Uterus (tissue), 4 donors: ENCODE measurements at places on chromosomes 4 and X.

DNA sequence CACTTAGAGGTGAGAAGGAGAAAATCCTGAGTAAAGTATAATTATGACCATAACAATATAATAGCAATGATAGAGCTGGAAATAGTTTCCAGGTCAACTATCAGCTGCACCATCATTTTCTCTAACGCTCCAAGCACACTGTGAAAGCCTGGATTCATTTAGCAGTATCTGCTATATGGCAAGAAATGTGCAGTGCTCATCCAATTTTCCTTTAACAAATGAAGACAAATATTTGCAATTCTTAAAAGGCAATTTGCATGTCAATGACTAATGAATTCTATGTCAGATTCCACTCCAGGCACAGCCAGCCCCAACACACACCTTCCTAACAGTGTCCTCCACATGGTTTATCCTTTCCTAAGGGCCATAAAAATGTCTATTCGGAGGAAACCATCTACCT lies 12.7 kb downstream of the PRSS12 start:
- DNase-seq: no peak

DNA sequence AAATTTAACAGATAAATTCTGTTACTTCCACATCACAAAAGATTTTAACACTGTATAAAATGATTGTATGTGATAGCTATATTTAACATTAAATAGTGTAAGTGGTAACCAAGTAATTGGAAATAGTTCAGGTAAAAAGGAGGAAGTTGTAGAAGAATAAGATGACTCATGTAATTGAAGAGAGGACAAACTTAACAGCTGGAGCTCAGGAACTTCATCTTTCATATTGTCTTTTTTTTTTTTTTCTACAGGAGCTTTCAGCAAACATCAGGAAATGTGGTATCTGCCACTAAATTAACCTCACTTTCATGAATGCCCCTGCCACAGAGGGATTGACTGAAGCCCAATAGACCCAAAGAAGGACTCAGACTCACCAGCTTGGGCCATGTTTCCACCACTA lies 188.4 kb upstream of the VEGFC start:
- no peak for DNase-seq

GRCh38 chr4:136007991-136008390 lies 1524.3 kb downstream of the PCDH18 start:
- no peak for DNase-seq

DNA sequence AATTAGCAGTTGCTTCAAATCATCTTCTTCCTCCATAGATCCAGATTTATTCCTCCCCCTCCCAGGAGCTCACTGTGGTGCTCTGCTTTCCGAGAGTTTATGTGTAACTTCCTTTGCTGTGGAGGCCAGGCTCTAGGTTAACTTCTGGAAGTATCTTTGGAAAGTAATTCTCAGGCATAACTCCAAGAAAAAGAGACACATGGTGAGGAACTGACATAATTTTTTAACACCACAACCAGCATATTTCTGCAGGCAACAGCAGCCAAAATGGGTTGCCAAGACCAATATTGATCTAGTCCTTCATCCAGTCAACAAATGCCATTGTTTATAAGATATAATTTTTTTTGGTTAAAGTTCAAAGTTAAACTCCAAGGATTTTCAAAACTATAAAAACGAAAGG lies 114.5 kb upstream of the RBPJ start:
- DNase-seq: peak; percentile 26

DNA sequence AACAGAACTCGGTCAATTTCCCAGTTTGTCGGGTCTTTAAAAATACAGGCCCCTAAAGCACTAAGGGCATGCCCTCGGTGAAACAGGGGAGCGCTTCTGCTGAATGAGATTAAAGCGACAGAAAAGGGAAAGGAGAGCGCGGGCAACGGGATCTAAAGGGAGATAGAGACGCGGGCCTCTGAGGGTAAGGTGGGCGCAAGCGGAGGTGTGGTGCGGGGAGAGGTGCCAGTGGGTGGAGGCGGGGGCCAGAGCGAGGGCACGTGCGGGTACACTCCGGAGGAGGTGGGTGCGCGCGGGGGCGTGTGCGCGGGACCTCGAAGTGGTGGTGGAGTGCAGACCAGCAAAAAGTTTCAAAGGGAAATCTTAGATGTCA lies 787 bp upstream of the TET2 start:
- no peak for DNase-seq

- DNase-seq: no peak
These were observed 114.8 kb downstream of the FANCB start for GRCh38 chrX:14758029-14758491.

- DNase-seq: no peak
These were observed 14.4 kb downstream of the CHIC1 start for GRCh38 chrX:73577361-73577760.

GRCh38 chrX:80578517-80579105 lies 158.4 kb downstream of the TENT5D start:
- no peak for DNase-seq

GRCh38 chr4:76758290-76758882 lies 139.6 kb downstream of the SOWAHB start:
- no peak for DNase-seq

DNA sequence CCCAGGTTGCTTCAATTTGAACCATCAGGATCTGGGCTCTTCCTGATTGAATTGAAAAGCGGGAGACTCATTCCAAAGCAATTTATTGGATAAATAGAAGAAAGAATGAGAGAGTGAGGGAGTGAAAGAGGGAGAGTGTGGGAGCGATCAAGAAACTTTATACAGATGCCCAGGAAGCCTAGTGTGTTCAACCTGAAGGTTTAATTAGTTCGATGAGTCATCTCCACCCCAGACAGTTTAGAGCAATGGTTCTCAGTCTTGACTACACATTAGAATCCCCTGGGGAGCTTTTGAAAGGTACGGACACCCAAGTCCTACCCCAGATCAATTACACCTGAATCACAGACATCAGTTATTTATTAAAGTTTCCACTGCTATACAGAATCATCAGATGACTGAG lies 61.5 kb downstream of the GEMIN8 start:
- no peak for DNase-seq

GRCh38 chr4:184475498-184475897 lies 1.1 kb upstream of the IRF2 start:
- DNase-seq: no peak

- no peak for DNase-seq
These were observed 9.2 kb upstream of the GYG2 start for GRCh38 chrX:2819345-2820135.

GRCh38 chr4:146112389-146112788 lies 63.1 kb upstream of the LSM6 start:
- no peak for DNase-seq
